ENCODE measurements at places on chromosomes 12 and 14. TPM values are rescaled to one million over a fixed set of nuclear protein-coding genes. Genes with fewer than 3 reads are reported as not detected.

- H3K27ac ChIP-seq = no peak overlapping the region
- H3K27me3 ChIP-seq = no peaks in the 10 kb centered on the region
- no peaks in the 10 kb centered on the region for H3K36me3 ChIP-seq
- H3K4me3 ChIP-seq = no peak overlapping the region
- no peak for DNase-seq
These were observed 14.3 kb downstream of the FNTB start for GRCh38 chr14:65000898-65001591.

C12orf54 gene
- total RNA-seq = not detected

GRCh38 chr14:55926007-55926406 is 192.2 kb upstream of the PELI2 start:
- no peaks in the 10 kb centered on the region for H3K27me3 ChIP-seq
- H3K27ac ChIP-seq = peak overlapping the region; percentile 66
- H3K4me3 ChIP-seq = no peak overlapping the region

BMAL2 gene
- 10.2 TPM for total RNA-seq

DNA sequence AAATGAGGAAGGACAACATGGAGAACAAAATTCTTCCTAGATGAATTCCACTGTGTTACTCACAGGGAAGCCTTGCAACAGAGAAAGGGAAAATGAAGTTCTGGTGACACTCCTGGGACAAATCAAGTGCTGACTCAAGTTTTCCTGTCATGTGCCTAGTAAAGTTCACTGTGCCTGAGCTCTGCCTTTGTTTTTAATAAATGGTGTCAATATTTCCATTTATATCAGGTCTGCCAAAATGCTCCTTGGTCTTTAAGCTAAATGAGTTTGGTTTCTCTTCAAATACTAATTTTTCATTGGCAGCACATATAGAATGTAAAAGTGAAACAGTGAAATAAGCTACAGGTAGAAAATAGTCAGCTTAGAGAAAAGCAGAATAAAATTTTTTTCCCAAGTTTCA is 33.0 kb downstream of the HIGD1C start:
- no peak overlapping the region for H3K4me3 ChIP-seq
- no peak overlapping the region for H3K27ac ChIP-seq
- H3K36me3 ChIP-seq = peaks cover 57% of the 10 kb centered on the region

ARHGAP9 gene
- total RNA-seq = 1.6 TPM

DNA sequence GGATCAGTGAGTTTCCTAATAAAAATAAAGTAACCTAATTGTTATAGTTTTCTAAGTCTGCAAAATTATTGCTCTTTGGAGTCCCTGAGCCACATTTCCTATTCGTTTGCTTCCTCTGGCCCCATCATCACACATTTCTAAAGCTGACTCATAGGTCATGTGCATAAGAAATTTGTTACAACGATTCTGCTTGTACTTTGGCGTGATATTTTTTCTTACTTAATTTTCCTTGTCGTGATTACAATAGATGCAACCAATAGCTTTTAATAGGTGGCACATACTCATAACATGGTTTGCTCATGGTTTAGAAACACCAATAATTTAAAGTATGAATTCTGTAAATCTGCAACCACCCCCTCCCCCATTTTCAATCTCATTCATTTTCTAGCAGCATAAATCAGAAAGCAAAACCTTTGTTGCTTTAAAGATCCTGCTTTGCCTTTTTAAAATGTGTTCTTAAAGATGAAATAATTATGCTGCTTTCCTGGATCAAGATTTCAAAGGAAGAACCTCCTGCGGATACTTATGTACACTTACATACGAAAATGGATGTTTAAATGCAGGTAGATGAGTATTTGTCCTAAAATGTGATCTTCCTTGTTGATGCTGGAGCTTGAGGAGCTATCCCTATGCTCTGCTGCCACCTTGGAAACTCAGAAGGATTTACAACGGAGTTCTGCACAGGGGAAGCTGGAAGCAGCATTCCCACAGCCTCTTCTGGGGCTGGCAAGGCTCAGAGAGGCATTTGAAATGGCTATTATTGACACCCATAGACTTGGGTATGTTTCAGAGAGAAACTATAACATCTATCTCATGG is 1.7 kb upstream of the FLRT2 start:
- peak overlapping the region; percentile 91 for H3K4me3 ChIP-seq
- H3K36me3 ChIP-seq = no peaks in the 10 kb centered on the region
- peak; percentile 74 for DNase-seq
- peaks cover 20% of the 10 kb centered on the region for H3K27me3 ChIP-seq
- H3K27ac ChIP-seq = no peak overlapping the region

PPP1R1A gene
- total RNA-seq = 12.5 TPM

GRCh38 chr12:89566615-89567014 is 40.8 kb upstream of the POC1B start:
- no peaks in the 10 kb centered on the region for H3K36me3 ChIP-seq
- H3K27ac ChIP-seq = no peak overlapping the region
- no peak overlapping the region for H3K4me3 ChIP-seq

DNA sequence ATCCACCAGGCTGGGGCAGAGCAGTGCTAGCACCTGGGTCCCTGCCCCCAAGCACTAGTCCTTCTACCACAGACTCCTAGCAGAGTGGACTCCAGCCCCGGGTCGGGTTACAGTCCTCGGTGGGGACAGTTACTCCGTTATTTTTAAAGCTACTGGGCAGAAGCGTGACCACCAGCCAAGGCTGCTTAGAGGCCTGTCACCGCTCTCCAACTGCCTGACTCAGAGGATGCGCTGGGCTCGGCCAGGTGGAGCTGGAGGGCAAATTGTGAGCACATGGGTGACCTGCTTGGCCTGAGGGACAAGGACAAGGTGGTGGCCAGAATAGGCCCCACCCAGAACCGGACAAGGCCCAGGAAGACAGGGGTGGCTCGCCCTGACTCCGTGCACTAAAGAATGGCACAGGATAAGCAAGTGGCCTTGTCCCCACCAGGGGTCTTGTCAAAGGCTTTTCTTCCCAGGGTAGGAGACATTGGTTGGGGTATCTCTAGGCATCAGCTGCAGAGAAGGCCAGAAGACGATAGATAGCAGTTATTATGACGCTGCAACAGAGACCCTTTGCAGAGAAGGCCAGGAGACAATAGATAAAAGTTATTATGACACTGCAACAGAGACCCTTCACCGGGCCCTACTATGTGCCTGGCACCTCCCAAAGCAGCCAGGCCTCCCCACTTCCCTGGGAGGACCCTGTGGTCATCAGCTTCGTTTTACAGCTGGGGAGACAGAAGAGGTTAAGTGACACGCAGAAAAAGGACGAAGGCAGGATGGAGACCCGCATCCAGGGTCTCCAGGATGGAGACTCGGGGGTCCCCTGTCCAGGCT is 1.6 kb downstream of the ABCB9 start:
- no peaks in the 10 kb centered on the region for H3K27me3 ChIP-seq
- DNase-seq = peak; percentile 57
- H3K36me3 ChIP-seq = no peaks in the 10 kb centered on the region
- H3K4me1 ChIP-seq = peaks cover 3% of the 10 kb centered on the region

GRCh38 chr12:75481774-75482173 is 1.2 kb downstream of the GLIPR1 start:
- H3K4me3 ChIP-seq = no peak overlapping the region
- no peak for DNase-seq
- no peaks in the 10 kb centered on the region for H3K36me3 ChIP-seq

Data from endodermal cell (in vitro differentiated cells).